Brain (organoid and tissue), 16 donors: ENCODE measurements at places on chromosomes 6 and 20.

GRCh38 chr20:57148263-57148662 lies 118.2 kb downstream of the BMP7 start:
- no peak for DNase-seq

- DNase-seq: peak; percentile 17
These were observed at the start of gene HLA-DOA for GRCh38 chr6:33008944-33009861. TSS of gene HLA-DOA (minus strand) at chr6:33009591.

- no peak for DNase-seq
These were observed 238.1 kb upstream of the TAB2 start for GRCh38 chr6:149079456-149079855.

DNA sequence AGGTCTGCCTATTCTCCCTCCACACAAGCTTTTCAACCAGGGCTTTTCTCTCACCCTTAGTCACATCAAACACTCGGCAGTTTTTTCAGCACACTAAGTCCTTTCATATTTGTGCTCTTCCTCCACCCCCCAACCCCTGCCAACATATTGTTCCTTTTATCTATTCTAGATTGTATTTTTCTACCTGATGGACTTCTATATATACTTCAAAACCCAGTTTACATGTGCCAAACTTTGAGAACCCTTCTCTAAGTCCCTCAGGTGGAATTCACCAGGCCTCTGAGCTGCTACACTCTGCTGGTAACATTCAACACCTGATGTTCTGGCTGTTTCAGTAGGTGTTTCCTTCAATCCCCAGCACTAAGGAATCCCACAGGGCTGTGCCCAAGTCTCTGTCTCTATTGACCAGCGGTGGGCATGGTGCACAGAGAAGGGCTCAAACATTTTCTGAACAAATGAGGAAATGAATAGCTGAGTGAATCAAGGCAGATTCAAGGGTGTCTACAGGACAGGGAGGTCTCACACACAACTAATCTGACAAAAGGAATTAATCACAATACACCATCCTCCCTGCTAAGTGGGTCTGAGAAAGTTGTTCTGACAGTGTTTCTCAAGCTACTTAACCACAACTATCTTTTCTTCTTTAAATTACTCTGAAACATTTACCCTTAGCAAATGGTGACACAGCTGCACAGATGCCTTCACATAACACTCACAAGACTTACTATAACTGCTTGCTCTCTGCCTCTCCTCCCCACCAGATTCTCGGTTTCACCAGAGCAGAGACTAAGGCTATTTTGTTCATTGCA lies 166.5 kb downstream of the TSHZ2 start:
- DNase-seq: no peak

GRCh38 chr6:82507112-82507511 lies 143.5 kb downstream of the TPBG start:
- no peak for DNase-seq

- no peak for DNase-seq
These were observed 52.4 kb upstream of the ARMC2 start for GRCh38 chr6:108795814-108796213.

DNA sequence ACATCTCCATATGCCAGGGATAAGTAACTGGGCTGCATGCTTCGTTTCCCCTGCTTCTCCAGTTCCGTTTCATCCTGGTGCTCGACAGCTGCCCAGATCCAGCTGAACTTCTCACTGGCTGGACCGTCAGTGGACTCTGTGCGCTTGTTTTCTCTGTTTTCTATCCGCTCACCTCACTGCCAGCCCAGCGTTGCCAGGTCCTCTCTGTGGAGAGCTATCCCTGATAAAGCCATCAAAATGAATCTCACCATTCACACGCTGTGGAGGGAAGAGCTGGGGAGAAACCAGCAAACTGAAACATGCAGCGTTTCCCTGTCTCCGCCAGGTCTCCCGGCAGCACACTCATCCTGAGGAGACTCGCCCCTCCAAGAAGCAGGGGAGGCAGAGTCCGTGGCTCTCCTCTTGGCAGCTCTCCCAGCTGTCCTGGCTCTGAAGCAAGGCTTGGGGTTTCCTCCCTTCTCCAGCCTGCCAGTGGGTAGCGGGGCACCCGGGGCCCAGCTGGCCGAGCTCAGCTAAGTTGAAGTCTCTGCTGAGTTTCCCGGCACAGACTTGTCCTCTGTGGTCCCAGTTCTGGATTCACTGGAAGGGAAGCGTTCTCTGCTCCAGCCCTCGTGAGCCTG lies 160.9 kb downstream of the DTNBP1 start:
- peak; percentile 68 for DNase-seq

DNA sequence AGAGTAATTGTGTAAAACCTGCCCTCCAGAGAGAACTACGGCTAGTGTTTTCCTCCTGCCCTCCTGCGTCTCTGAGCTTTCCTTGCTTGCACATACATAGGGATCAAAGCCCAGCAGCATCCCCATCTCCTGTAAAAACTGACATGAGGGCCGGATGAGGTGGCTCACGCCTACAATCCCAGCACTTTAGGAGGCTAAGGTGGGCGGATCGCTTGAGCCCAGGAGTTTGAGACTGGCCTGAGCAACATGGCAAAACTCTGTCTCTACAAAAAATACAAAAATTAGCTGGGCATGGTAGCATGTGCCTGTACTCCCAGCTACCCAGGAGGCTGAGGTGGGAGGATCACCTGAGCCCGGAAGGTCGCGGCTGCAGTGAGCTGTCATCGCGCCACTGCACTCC lies 40.3 kb upstream of the SMIM29 start:
- DNase-seq: no peak

- DNase-seq: no peak
These were observed 171.4 kb upstream of the RSPO3 start for GRCh38 chr6:126947070-126947469.

DNA sequence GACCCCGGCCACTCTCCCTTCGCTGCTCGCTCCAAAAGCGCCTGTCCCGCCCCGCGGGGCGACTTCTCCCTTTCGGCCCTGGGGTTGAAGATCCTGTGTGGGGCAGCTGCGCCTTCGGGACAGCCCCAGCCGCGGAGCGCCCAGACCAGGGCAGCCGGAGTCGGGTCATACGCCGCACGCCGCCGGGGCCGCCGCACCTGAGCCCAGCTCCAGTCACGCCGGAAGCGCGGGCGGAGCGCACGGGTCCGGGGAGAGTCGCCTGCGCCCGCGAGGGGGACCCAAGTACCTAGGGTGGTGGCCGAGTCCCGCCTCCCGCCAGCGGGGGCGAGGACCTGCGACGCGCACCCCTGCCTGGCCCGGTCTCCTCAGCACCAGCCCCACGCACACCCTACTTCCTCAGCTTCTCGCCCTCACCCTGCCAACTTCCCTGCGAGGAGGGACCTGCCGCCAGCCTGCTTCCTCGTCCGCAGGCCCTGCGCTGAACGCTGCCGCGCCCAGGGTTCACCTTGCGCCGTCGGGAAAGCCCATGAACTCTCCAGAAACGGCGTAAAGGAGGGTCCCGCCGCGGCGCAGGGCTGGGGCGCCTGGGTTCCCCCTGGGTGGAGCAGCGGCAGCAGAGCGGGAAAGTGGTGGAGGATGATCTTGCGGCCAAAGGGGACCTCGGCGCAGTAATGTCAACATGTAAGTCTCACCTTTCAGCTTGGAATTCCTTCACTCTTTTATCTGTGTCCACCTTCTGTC lies at the start of gene ADGRG6:
ADGRG6 (plus strand) TSS at position 357 of the 741 bp plus-strand sequence; CDS start at position 680, 323 bp downstream.
- peak; percentile 43 for DNase-seq

- DNase-seq: no peak
These were observed 157.5 kb downstream of the UNC5CL start for GRCh38 chr6:40881501-40881900.

DNA sequence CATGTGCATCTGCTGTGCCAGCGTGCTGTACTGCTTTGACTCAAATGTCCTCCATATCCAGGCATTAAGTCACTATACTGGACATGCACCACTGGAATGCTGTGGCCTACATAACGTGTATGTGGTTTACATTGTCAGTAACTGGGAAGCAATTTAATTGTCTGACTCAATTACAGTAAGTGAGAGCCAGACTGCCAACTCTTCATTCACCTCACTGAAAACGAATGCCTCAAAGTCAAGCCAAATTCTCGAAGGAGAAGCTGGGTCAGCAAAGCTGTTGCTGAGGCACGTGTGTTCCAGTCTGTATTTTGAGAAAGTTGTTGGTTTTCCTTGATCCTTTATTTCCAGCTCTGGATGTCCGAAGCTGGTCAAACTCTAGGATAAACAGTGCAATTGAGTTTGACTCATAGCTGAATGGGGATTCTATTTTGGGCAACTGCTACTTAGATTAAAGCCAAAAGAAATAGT lies 534.3 kb downstream of the COL12A1 start:
- DNase-seq: no peak

GRCh38 chr20:63124092-63124781 lies 91.7 kb downstream of the YTHDF1 start:
- DNase-seq: no peak

DNA sequence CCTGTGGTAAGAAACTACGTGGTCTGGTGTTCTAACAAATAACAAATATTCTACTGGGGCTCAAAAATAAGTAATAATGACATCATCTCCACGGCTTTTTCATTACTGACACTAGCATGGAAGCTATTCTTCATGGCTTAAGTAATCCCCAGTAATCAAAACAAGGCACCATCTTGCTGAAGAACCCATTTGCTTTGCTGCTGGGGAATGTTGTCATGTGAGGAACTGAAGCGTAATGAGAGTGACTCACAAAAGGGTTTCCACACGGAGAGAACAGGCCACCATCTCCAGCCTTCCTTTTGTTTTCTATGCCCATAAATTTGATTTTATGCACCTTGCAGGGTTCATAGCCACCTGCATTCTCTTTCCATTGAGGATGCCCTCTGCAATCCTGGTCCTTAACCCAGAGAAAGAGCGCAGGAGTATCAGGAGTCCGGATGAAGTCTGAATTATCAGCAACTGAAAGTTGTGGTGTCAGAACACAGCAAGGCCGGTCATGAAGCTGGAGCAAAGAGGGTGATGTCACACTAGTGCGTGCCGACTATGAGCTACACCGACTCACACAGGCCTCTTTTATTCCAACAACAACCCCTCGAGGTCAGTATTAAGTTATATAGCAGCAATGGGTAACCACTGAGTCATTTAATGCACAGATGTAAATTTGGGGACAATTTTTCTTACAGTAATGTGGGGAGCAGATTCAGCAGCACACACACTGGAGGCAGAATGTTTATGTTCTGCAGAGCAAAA lies 173.7 kb upstream of the SSTR4 start:
- no peak for DNase-seq

DNA sequence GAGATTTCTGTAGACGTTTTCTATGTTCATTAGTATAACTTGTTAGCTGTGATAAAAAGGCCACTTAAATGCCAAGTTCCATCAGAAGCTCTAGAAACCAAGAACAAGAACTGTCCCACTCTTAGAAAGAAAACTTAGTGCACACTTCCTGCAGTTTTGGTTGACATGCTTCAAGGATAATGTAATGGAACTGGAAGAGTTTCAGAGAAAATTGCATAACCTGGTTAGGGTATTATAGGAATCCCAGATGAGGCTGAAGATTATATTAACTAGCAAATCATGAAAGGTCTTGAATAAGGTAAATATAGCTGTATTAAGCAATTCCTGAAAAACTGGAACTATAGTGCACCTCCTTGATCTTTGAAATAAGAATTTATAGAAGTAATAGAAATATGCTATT lies 1.8 kb upstream of the PHACTR2 start:
- no peak for DNase-seq

DNA sequence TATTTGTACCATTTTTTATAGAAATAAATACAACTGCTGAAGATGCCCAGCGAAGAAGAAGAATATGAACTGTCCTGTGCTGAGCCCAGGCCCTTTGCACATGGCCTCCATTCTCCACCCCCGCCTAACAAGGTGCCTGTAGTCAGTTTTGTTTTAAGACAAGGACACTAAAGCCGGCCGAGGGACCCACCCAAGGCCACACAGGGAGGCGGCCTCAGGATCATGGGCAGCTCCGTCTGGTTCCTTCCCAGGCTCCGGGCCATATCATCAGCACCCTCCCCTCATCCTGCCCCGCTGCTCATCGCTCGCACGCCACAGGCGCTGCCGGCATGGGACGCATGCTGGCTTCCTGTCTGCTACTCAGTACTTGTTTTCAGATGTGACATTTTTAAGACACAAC lies 21.3 kb downstream of the PSMG4 start:
- DNase-seq: no peak
